ENCODE measurements at places on chromosomes 6 and 20. TPM values are rescaled to one million over a fixed set of nuclear protein-coding genes. Genes with fewer than 3 reads are reported as not detected.

Gene BPIFB1
- total RNA-seq, result not detected

Gene CST5
- total RNA-seq, result not detected

Gene HBS1L
- 68.4 TPM for total RNA-seq

Gene IL20RA
- total RNA-seq, result not detected

Gene SLC23A2
- 20.9 TPM for total RNA-seq

Gene DLGAP4
- 54.4 TPM for total RNA-seq

Gene BMP7
- not detected for total RNA-seq

Gene RBL1
- total RNA-seq, result 29.7 TPM

Gene OR2H2
- total RNA-seq, result not detected
